ENCODE measurements at places on chromosomes 5 and 9. TPM values are rescaled to one million over a fixed set of nuclear protein-coding genes. Genes with fewer than 3 reads are reported as not detected.

PPP2R2B gene
- 0.67 TPM for polyA plus RNA-seq

DNA sequence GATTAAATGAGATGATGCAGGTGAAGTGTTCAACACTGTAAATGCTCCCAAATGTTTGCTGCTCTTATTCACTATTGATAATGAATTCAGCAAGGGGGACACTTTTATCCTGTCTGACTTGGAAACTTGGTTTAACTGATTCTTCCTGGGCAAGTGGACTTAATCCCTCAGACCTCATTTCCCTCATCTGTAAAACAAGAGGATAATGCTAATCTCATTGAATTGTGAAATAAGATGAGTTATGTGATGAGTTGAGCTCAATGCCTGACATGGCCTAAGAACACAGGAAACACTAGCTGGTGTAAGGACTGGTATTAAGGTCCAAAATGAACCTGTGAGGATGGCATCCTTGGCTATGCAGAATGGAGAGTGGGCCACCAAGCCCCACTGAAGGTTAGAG is 23.3 kb downstream of the TNFSF15 start:
- DNase-seq, result no peak
- H3K4me3 ChIP-seq, result no peak overlapping the region
- H3K27ac ChIP-seq, result no peak overlapping the region

GRCh38 chr5:113147101-113147508 is 170.5 kb downstream of the DCP2 start:
- peak; percentile 86 for DNase-seq
- H3K4me1 ChIP-seq, result peaks cover 2% of the 10 kb centered on the region
- no peak overlapping the region for H3K4me3 ChIP-seq
- no peak overlapping the region for H3K27ac ChIP-seq
- no peaks in the 10 kb centered on the region for H3K36me3 ChIP-seq

DNA sequence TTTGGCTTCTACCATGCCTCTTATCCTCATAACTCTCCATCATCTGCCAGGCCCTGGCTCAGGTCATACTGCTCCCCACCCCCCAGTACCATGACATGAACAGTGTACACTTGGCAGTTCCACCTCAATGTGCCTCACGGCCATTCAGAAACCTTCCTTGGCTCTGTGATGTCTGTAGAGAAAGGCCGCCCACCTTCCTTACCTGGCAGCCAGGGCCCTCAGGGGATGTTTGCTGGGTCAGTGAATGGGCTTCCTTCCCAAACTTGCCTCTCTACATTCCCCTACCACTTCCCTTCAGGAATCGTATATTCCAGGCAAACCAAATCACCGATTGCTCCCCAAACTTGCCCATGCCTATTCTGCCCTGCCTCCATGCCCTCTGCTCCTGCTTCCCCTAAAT is 101.1 kb downstream of the PSD2 start:
- no peaks in the 10 kb centered on the region for H3K4me1 ChIP-seq
- H3K4me3 ChIP-seq, result no peak overlapping the region
- H3K36me3 ChIP-seq, result no peaks in the 10 kb centered on the region

GRCh38 chr5:36277521-36278176 is 24.1 kb downstream of the RANBP3L start:
- no peaks in the 10 kb centered on the region for H3K36me3 ChIP-seq
- no peaks in the 10 kb centered on the region for H3K27me3 ChIP-seq
- no peak for DNase-seq
- no peak overlapping the region for H3K27ac ChIP-seq

DNA sequence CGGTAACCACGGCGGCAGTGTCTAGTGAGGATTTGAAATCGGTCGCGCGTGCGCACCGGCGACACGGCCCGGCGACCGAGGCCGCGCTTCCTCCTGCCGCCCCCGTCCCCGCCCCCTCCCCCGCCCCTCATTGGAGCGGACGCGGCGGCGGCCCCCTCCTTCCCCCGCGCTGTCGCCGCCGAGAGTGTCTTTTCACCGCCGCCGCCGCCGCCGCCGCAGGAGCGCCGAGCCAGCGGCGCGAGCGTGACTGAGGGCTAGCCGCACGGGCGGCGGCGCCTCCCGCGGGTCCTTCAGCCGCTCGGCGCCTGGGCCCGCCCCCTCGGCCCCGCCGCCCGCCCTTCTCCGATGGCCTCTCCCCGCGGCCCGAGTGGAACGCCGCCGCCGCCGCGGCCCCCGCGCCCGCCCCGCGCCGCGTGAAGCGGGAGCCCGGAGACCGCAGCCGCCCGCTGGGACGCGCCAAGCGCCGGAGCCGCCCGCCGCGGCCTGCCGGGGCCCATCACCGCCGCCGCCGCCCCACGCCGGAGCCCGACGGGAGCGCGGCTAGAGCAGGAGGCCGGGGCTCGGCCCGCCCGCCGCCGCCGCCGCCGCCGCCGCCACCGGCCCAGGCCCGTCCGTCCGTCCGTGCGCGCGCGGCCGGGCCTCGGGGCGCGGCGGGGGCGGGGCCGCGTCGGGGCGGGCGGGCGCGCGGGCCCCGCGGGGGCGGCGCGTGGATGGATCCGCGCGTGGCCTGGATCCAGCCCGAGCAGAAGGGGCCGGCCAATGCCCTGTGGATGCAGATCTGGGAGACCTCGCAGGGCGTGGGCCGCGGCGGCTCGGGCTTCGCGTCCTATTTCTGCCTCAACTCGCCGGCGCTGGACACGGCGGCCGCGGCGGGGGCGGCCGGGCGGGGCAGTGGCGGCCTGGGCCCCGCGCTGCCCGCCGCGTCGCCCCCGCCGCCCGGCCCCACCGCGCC is at the start of gene TENT4A:
TENT4A (plus strand) TSS at position 159 of the 952 bp plus-strand sequence; CDS start at position 711, 552 bp downstream.
- DNase-seq, result peak; percentile 27
- H3K27me3 ChIP-seq, result no peaks in the 10 kb centered on the region
- peak within 1 kb of the TSS; percentile 95 for H3K27ac ChIP-seq

All from fibroblast of lung (primary cell).